ENCODE measurements at places on chromosomes 11 and 22.

- no peaks in the 10 kb centered on the region for H3K4me1 ChIP-seq
- DNase-seq: no peak
- no peaks in the 10 kb centered on the region for H3K36me3 ChIP-seq
- H3K27ac ChIP-seq: no peak overlapping the region
- H3K27me3 ChIP-seq: no peaks in the 10 kb centered on the region
These were observed 258.6 kb downstream of the METTL15 start for GRCh38 chr11:28366549-28367346.

DNA sequence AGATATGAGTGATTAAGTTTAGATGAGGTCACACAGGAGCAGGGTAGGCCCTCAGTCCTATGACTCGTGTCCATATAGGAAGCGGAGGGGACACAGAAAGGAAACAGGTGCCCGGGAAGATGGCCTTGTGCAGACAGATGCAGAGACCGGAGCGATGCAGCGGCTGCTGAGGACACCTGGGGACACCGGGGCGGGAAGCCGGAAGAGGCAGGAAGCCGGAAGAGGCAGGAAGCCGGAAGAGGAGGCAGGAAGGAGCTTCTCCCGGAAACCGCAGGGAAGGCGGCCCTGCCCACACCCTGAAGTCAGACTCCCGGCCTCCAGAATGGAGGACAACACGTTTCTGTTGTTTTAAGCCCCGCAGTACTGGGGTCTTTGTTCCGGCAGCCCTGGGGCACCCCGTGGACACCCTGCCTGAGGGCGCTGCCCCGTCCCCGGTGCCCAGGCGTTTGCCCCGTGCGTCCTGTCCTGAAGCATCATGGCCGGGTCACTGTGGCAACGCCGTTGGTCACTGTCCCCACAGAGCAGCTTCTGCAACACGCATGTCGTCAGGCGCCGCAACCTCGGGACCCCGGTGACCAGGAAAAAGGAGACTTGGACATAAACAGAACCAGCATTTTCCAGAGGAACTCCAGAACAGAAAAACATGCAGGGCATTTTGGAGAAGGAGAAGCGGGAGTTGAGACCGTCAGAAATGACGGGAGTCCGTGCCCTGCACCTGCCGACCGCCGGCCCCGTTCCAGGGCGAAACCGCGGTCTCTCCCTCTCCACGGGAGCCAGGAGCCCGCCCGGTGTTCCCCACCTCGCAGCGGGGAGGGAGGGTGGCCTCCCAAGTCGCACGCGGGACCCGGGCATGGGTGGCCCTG lies 103.4 kb downstream of the BRD1 start:
- H3K27ac ChIP-seq: no peak overlapping the region
- no peak overlapping the region for H3K4me3 ChIP-seq
- no peaks in the 10 kb centered on the region for H3K4me1 ChIP-seq
- H3K36me3 ChIP-seq: no peaks in the 10 kb centered on the region
- H3K27me3 ChIP-seq: no peaks in the 10 kb centered on the region

DNA sequence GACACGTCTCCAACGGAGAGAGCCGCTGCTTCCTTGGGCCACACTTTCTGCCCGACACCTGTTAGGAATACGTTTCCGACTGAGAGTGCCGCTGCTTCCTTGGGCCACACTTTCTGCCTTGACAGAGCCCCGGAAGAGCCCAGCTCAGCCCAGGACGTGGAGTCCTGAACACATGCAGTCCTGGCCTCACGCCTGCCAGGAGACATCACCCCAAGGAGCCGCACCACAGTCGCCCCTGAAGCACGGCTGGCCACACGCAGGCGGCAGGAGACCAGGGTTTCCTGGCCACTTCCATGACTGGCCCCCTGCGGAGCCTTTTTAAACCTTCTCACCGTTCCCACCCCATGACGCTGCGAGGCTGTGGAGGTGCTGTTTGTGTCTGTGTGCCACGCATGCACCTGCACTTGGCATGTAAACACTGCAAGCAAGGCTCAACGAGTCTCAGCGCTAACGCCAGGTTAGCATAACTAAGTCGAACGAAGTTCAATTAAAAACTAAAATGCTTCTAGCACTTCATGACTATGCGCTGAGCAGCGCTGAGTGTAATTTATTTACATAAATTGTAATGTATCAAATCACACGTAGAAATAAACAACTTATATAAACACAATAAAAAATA lies 8.8 kb downstream of the TOLLIP start:
- no peak overlapping the region for H3K27ac ChIP-seq
- H3K4me1 ChIP-seq: peaks cover 27% of the 10 kb centered on the region
- peak; percentile 25 for DNase-seq
- H3K27me3 ChIP-seq: no peaks in the 10 kb centered on the region
- no peak overlapping the region for H3K4me3 ChIP-seq
- no peaks in the 10 kb centered on the region for H3K36me3 ChIP-seq

GRCh38 chr22:16866167-16866566 lies 41.0 kb upstream of the XKR3 start:
- no peaks in the 10 kb centered on the region for H3K27me3 ChIP-seq
- no peaks in the 10 kb centered on the region for H3K36me3 ChIP-seq
- DNase-seq: no peak
- H3K4me3 ChIP-seq: no peak overlapping the region
- H3K27ac ChIP-seq: no peak overlapping the region
- no peaks in the 10 kb centered on the region for H3K4me1 ChIP-seq

- DNase-seq: no peak
- H3K27ac ChIP-seq: no peak overlapping the region
- H3K27me3 ChIP-seq: no peaks in the 10 kb centered on the region
These were observed 640.8 kb downstream of the FAM181B start for GRCh38 chr11:82092904-82093303.

GRCh38 chr11:117479372-117479771 lies 151.7 kb downstream of the CEP164 start:
- no peak for DNase-seq
- H3K27ac ChIP-seq: no peak overlapping the region
- H3K4me3 ChIP-seq: no peak overlapping the region
- H3K27me3 ChIP-seq: no peaks in the 10 kb centered on the region

All from ovary (tissue), 10 donors.